ENCODE measurements at places on chromosomes 13 and 19.

- no peak for DNase-seq
These were observed 3.9 kb downstream of the IRF2BP1 start for GRCh38 chr19:45881909-45882528.

DNA sequence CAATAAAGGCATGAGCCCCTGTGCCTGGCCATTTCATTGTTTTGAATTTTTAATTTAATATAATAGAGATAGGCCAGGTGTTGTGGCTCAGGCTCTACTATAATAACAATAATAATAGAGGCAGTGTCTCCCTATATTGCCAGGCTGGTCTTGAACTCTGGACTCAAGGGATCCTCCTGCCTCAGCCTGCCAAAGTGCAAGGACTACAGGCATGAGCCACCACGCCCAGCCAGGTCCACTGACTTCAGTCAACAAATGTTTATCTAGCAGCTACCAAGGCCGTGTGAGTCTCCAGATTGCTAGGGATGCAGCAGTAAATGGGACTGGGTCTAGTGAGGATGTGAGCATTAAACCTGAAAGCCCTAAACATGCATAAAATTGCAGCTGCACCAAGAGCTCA is 13.8 kb upstream of the ILF3 start:
- DNase-seq: no peak

- DNase-seq: no peak
These were observed 822 bp upstream of the ZBTB7A start for GRCh38 chr19:4067396-4068046.

GRCh38 chr13:66365101-66365500 is 865.0 kb downstream of the PCDH9 start:
- DNase-seq: no peak

DNA sequence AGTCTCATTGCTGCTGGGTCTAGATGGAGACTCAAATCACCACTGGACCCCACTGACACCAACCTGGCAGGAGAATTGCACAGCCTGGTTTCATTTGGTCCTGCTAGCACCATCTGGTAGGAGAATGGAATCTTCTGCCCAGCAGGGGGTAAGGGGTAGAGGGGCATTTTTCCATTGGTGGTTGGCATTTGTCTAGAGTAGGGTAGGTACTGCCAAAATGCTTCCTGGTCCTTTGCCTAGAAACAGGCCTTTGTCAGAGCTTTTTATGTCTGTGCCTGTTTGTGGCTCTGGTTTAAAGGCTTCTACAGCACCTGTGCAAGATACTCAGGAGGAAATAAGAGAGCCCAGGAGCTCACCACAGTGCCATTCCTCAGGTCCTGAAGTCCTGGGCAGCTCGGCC is 121.3 kb downstream of the KCTD12 start:
- no peak for DNase-seq

DNA sequence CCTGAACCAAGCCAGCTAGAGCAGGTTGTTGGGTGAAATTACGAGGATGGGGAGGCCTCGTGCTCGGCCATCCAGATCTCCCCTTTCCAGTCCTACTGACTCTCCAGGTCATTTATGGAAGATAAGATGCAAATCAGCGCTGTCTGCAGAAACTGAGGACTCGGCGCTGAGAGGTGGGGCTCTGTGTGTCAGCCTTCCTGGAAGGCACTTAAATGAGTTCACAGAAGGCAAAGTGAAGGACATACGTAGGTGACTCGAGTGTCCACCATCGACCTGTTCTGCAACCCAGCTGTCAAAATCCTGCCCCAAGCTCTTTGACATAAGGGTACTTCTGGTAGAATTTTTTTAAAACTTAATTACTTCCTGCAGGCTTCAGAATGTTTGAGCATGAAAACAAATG is 86.4 kb downstream of the RAB20 start:
- no peak for DNase-seq

DNA sequence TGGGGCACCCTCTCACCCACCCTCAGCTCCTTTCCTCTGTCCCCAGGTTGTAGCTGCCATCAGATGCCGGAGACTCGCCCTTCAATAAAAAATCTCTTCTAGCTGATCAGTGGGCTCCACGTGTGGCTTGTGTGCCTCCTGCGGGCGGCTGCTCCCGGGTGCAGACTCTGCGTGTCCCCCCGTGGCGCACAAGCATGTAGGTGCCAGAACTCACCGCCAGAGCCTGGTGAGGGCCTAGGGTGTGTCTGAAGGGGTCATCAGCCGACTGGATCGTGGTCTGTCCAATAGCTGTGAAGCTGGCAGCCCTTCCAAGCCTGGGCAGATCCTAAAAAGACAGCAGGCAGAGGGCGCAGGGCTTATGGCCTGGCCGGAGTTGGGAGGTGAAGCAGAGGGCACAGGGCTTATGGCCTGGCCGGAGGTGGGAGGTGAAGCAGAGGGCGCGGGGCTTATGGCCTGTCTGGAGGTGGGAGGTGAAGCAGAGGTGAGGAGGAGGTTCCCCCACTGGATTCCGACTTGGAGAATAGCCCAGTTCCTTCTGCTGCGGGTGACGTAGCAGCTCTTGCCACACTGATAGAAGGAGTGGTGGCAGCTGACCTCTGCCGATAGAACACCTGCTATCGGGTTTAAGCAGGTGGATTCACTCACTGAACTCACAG is 11.7 kb downstream of the NOP53 start:
- DNase-seq: no peak

DNA sequence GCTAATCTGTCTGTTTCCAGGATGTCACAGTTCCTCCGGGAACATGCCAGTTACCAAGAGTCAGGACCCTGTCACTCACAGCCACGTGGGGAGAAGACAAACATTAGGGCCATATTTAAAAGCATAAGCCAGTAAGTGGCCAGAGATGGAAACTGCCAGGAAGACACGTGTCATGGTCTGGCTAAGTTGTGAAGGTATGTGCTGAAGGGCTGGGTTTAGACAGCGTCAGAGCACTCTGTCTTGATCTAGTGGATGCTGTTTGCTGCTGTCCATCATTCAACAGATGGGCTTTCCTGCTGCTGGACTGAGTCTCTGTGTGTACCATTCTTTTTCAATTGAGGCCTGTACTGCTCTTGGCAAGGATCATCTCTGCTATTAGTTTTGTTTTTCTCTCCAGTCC is 128.6 kb downstream of the HS6ST3 start:
- DNase-seq: no peak

GRCh38 chr19:1097810-1098176 is 2.6 kb upstream of the POLR2E start:
- DNase-seq: no peak

DNA sequence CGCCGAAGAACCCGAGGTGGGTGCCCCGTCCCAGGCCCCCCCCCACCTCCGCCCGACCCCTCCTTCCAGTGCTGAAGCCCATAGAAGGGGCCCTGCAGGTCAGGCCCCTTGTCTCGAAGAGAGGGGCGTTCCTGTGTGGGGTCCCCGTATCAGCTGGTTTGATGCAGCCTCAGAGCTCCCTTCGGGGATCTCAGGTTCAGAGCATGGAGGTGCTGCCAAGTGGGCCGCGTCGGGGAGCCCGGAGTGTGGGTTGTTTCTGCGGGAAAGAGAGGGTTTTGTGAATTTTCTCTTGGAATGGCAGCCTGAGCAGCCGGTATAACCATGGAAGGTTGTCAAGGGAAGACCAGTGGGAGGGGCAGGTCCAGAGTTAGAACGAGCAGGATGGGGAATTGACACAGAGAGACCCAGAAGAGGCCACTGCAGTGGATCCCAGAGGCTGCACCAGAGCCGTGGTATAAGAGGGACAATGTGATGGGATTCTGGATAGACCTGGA is 384 bp downstream of the TRAPPC2B start:
- no peak for DNase-seq

GRCh38 chr19:52273301-52273700 is 3.9 kb downstream of the ZNF766 start:
- no peak for DNase-seq
